Activated CD8-positive, alpha-beta memory T cell treated with anti-CD3 and anti-CD28 coated beads for 48 hours (primary cell): ENCODE measurements at places on chromosomes 1 and 21.

- no peak for DNase-seq
These were observed 54.5 kb downstream of the PAPPA2 start for GRCh38 chr1:176517484-176517883.

DNA sequence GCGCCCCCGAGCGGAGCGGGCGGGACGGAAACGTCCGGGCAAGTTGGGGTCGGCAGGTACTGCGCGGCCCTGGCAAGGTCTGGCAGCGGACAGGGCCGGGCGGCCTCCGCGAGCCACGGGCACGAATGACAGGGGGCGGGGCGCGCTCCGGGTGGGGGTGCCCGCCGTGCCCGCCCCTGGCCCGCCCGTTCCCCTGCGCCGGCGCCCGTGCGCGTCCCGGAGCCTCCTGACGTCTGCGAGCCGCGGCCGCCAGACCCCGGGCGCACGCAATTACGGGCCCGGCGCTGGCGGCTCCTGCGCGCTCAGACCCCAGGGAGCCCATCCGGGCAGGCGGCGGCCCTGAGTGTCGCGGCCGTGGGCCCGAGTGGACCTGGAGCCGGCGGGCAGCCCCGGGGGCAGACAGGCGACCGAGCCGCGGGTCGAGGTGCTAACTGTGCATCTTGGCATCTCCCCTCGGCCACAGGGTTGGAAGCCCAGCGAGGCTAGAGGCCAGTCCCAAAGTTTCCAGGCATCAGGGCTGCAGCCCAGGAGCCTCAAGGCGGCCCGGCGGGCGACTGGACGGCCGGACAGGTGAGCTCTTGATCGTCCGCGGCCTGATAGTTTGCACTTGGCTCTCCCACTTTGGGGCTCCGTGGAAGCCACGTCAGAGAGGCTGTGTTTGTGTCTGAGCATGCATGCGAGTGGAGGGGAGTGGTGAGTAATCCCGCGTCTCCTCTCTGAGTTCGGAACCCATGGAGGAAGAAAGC is 918 bp downstream of the MIB2 start:
- no peak for DNase-seq

- DNase-seq: no peak
These were observed 101.9 kb downstream of the ZNF644 start for GRCh38 chr1:90919900-90920299.

GRCh38 chr1:61724813-61725694 is at the start of gene TM2D1:
Gene TM2D1, minus strand, starts transcription at chr1:61725141. Its CDS starts 21 bp downstream, at chr1:61725120.
- DNase-seq: peak; percentile 81

- no peak for DNase-seq
These were observed 23.1 kb downstream of the RCC2 start for GRCh38 chr1:17416389-17416788.
